ENCODE measurements at places on chromosomes 11 and 22.

- no peak for DNase-seq
Observed at GRCh38 chr11:9689721-9690120, 25.8 kb downstream of the SWAP70 start.

DNA sequence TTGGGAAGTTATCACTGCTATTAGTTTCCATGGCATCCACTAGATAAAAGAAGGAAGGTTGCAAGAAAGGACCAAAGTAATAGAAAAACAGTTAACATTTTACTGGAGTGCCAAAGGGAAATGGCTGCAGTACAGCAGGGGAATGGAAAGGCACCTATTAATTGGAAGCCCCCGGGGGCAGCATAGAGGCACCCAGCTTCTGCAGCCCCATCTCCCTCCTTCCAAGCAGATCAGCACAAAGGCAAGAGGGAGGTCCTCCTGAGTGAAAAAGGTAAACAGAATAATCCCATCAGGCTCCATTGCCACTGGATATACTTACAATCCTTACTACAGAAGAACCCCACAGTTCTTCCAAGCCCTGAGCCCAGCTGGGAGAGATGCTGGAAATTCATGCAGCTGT is 887.1 kb downstream of the DLG2 start:
- no peak for DNase-seq

DNA sequence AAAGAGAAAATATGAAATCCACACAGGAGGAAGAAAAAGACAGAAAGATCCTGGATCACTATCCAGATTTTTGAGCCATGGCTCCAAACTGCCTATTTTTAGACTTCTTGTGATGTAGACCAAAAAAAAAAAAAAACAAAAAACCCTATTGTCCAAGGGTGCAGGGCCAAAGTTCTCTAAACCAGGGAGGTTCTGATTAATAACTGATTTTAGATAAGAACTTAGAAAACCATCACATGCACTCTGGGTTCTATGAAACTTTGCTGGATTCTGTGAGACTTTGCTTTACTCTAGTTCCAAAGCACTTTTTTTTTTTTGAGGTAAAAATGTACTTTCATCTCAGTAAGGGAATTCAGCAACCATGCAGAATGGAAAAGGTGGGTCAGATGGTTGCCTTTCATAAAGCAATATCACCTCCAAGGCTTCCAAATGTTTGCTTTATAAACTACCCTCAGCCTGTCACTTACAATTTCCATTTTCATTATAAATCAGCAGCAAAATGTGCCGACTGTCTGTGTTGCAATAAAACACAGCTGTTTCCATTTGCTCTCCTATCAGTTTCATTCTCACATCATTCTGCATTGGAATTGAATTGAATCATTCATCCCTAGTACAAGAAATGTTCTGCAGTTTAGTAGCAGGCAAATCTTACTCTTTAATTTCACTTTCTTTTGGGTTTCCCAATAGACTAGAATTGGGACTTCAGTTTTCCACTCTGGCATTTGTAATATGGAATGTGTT is 1584.3 kb upstream of the RAG2 start:
- no peak for DNase-seq

- DNase-seq: no peak
Observed at GRCh38 chr11:13223112-13223511, 54.5 kb upstream of the BMAL1 start.

DNA sequence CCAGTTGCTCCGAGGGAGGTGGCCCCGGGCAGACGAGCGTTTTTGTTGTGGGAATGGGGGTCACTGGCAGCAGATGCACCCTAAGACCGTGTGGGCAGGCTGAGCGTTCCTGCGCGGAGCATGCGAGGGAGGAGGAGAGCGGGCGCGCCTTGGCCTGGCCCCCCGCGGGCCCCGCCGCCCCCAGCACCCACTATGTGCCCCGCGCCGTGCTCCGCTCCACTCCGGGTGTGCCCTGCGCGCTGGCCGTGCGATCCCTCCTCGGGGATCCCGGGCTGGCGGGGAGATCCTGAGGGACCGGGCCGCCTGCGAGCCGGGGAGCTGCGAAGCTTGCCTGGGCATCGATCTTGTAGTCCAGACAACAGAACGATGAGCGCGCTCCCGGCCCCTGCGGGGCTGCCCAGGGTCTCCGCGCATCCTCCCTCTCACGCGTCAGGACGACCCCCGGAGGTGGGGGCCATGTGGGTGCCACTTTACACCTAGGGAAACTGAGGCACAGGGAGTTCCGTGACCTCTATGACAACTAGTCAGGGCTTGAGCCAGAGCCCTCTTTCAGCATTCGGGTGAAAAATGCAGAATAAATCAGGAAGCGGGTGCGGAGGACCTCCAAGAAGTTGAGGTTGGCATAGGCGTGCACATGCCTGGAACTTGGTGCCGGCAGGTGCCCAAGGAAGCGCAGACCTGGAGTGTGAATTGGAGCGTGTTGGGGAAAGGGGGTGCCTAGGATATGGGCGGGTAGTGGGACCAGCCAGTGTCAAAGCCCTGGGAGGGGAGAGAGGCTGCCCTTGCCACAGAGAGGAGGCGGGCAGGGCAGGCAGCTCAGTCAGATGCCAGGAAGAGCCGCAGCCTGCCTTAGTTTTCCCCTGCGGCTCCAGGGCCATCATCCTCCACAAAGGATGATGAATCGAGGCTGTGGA is 1.3 kb upstream of the KMT5B start:
- no peak for DNase-seq

GRCh38 chr11:83480251-83480650 is 194.1 kb upstream of the CCDC90B start:
- DNase-seq: no peak

DNA sequence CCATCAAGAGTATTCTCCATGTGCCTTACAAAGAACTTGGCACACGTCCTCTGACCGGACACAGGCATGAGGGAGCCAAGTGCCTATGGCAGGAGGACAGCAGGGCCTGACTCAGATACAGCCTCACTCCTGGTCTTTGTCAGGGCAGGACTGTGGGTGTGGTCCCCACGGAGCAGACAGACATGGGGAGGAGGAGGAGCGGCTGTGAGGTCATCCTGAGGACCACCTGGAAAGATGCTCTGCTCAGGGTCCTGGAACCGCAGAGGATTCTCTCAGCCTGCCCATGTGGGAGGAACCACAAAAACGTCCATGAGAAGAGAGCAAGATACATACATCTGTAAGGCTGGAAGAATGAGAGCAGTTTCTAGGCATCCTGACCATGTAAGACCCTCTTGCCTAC is 576.3 kb downstream of the BRD1 start:
- DNase-seq: no peak

DNA sequence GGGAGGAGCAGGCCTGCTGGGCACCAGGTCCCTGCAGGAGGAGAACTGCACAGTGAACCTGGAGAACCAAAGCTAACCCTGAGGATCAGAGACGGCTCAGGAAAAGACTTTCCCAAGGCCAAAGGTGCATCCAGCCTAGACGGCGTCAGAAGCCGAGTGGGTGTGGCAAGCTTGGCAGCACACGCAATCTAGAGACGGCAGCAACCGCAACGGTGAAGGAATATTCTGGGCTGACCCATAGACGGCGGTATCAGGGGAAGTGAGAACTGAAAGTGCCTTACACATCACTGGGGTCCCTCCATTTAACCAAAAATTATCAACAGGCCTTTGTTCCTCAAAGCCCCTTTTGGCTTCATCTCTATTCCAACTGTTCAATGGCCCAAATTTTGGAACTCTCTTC is 26.2 kb downstream of the SPATA19 start:
- no peak for DNase-seq

- DNase-seq: no peak
Observed at GRCh38 chr22:22706253-22706915, 62.0 kb downstream of the GGTLC2 start.

- DNase-seq: peak; percentile 75
Observed at GRCh38 chr11:62770778-62771143, 435 bp upstream of the TAF6L start.

DNA sequence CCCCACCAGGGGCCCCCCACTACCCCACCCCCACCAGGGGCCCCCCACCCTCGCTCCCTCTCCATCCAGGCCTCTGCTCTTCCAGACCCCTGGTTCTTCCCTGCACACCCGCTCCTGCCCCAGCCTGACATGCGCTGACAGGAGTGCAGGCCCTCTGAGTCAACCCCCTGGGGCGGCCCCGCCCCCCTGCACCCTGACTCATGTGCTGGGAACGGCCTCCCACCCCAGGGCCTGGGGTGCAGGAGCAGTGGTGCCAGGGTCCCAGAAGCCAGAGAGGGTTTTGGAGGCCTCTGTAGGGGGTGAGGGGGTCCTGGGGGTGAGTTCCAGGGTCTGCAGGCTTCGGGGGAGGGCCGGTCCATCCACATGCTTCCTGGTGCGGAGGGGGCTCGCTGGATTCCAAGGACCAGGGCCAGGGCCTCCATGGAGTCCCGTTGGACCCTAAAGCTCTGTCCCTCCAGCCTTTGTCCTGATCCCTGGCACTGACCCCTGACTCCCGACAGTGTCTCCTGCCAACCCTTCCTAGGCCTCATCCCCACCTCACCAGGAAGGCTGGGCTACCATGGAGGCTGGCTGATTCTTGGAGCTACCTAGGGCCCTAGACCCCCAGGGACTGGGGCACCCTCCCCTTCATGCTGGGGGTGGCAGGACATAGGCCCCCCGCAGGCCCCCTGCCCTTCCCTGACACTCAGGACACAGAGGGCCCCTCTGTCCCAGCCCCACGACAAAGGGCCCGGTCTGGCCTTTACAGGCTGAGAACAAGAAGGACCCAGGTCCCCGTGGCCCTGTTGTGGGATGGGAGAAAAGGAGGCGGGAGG is 583 bp upstream of the PKP3 start:
- DNase-seq: no peak

DNA sequence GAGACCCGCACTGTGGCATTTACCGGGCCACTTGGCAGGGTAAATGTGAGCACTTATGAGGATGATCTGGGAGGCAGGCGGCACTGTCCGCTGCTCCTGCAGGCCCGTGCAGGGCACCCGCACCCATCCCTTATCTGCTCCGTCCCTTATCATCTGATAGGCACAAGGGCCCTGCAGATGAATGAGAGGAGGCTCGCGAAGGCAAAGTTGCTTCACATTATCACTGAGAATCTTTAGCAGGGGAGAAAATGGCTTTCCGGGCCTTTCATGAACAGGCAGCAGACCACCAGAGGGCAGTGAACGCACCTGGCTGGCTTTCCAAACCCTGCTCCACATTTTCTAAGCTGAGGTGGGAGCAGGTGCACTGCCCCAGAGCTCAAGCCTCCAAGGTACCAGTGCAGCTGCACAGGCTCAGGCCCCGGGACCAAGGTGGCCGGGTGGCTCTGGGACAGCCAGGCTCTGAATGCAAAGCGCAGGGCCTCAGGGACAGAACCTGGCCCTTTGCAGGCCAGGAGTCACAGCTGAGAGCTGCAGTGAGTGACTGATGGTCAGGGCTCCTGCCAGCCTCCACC is 165.6 kb downstream of the SHANK2 start:
- DNase-seq: no peak

DNA sequence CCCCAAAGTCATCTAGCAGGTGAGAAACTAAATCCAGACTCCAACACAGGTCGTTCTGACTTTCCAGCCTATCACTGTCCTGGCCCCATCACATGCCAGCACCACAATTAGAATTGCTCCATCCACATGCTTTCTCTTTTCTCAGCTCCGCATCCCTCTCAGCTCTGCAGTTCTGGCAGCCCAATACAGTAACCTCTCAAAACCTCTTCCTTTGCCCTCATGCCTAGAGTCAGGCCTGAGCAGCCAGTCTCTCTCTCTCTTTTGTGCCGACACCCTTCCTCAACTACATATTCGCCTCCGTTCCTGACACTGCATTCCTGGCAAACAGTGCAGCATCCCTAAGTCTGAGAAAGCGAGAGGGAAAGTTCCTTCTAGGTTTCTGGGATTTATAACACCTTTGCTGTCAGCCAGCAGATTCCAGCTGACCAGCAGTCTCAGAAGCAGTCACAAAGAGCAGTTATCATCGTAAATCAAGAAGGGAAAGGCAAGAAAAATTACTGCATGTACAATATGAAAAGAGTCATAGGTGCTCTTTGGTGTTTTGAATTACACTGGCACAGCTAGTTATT is 258.0 kb downstream of the FAT3 start:
- no peak for DNase-seq

DNA sequence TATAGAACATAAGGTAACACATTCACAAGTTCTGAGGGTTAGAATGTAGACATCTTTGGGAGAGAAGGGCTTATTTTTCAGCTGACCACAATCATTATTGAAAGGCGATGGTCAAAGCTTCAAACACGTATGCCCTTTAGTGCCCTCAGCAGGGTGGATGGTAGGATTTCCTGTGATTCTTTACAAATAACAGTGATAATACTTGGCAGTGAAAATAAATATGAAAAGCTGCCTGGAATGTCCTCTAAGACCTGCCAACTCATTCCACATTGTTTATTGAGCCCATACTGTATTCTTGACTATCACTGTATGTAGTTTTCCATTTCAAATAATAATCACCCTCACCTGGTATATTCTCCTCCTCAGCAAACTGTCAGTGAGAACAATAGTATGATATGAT is 13.7 kb upstream of the MPEG1 start:
- no peak for DNase-seq

GRCh38 chr11:66564538-66564937 is 3.9 kb downstream of the CTSF start:
- DNase-seq: no peak

- DNase-seq: no peak
Observed at GRCh38 chr22:17665854-17666253, 27.3 kb downstream of the BCL2L13 start.

- DNase-seq: no peak
Observed at GRCh38 chr11:82810326-82810725, 76.7 kb upstream of the FAM181B start.

- DNase-seq: no peak
Observed at GRCh38 chr11:37747121-37747520, 1149.1 kb upstream of the RAG2 start.

Data from Kasumi-1 (cell line).